NCI-H69 (cell line): ENCODE measurements at places on chromosomes 4 and X.

DNA sequence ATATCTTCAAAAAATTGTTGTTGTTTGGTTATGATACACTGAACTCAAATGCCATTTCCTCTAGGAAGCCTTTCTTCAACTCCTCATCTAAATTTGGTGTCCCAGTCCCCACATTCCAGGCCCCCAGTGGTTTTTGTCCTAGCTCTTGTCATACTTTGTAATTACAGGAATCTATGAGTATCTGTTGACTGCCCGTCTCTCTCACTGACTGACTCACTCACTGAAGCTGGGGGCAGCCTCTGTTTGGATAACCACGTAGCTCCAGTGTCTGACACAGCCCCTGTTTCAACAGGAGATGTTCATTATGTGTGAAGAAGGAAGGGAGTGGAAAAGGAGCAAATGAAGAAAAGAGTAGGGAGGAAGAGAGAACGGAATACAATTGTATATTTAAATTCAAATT lies 284.1 kb upstream of the TENM3 start:
- peak; percentile 67 for DNase-seq

- DNase-seq: peak; percentile 8
Observed at GRCh38 chrX:138191998-138192397, 519.5 kb downstream of the FGF13 start.

DNA sequence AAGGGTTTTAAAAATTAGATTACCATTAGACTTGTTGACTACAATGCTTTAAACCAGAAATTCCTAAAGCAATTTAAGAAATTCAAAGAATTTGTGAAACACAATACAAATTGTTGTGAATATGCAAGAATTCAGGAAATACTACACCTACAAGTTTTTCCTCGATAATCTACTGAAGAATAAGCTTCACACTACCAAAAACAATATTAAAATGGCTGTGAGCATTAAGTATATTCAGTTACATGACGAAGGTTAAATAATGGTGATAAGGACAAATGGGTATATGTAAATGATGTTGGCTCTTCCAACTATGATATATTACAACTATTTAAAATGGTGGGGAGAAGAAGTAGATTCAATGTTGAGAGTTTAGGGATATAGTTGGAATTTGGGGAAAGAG lies 111.1 kb upstream of the HTR2C start:
- no peak for DNase-seq

DNA sequence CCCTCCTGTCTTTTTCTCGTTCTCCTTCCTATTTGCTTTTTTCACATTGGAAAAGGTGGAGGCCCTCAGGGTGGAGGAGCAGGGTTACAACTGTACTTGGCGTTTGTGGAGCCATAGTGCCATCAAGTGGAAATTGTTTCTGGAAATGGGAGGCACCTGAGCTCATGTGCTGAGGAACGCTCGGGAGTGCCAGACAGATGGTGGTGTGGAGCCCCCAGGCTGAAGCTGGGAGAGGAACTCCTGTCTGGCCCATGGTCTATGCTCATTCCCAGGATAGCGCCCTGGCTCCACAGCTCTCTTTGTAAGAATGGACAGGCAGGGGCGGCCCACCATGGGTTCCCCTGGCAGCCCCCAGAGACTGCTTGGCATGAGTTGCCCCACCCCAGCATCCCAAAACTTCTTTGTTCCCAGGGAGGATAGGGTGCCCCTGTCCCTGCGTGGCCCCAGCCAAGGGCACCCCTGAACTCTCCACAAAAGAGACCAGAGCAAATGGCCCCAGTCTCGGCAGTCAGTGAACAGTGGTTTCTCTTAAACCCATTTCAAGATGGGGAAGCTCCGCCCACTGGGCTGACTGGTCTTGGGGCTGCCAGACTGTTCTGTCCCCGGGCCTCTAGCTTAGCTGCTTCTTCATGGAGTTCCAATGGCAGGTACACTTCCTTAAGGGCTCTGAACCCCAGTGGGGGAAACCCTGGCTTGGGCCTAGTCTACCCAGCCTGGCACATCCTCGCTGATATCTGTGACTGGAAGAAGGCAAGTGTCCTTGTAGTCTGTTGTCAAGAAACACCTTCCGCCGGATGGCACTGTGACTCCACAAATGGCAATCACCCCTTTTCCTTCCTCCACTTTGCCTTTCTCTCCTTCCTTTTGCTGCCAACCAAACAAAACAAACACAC lies 70.1 kb downstream of the NBDY start:
- DNase-seq: no peak

DNA sequence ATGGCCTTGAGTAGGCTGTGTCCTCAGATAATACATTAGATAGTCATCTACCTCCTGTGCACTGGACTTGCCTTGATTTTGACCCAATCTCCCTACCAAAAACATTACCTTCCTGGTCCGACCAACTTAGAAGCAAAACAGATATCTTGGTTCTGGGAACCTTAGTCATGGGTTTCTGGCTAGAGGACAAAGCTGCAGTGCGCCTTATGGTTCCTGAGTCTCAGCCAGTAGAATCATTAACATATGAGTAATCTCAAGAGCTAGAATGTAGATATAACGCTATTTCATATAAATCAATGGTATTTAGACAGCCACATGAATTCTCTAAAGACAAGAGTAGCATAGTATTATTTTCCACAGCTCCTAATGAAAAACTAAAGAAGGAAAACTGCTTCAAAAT lies 83.1 kb downstream of the GRIA3 start:
- no peak for DNase-seq

- peak; percentile 92 for DNase-seq
Observed at GRCh38 chr4:25028851-25029250, 1.9 kb downstream of the LGI2 start.

DNA sequence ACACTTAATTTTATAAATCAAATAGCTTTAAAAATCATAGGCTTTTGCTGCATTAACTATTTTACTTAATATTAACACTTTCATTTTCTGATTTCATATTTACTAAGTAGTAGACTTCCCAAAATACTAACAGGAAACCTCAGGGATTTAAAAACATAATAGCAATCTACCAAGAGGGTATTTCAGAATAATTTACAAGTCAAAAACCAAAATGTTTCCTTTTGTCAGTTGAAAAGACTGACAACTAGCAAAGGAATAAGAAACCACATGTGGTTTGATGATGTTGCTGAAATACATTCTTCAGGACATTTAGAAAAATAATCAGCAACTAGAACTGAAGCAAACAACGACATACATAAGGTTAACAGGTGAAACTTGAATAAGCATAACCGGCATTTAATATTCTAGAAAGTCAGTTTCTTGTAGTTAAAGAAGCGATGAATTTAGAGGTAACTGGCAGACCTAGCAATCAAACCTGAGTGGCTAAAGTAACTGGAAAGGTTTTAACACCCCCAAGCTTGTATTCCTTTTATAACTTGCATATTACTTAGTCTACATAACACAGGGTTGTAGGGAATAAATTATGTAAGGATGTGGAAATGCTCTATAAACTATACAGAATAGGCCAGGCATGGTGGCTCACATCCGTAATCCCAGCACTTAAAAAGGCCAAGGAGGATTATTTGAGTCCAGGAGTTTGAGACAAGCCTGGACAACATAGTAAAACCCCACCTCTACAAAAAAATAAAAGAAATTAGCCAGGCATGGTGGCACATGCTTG lies 40.0 kb downstream of the DHX15 start:
- DNase-seq: no peak

GRCh38 chrX:18691431-18691830 lies 16.0 kb upstream of the PPEF1 start:
- DNase-seq: no peak

GRCh38 chr4:2948895-2949781 lies 14.1 kb downstream of the NOP14 start:
- no peak for DNase-seq

GRCh38 chr4:187795737-187796136 lies 199.8 kb upstream of the ZFP42 start:
- DNase-seq: no peak

GRCh38 chr4:64417974-64418373 lies 8.7 kb upstream of the TECRL start:
- peak; percentile 6 for DNase-seq

DNA sequence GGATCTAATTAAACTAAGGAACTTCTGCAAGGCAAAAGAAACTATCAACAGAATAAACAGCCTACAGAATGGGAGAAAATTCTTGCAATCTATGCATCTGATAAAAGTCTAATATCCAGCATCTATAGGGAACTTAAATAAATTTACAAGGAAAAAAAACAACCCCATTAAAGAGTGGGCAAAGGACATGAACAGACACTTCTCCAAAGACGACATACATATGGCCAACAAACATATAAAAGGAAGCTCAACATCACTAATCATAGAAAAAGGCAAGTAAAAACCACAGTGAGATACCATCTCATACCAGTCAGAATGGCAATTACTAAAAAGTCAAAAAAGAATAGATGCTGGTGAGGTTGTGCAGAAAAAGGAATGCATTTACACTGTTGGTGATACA lies 134.8 kb upstream of the PAQR3 start:
- no peak for DNase-seq

- no peak for DNase-seq
Observed at GRCh38 chrX:73683236-73683859, 120.4 kb downstream of the CHIC1 start.

GRCh38 chrX:148271263-148271662 lies 229.2 kb upstream of the AFF2 start:
- DNase-seq: no peak

DNA sequence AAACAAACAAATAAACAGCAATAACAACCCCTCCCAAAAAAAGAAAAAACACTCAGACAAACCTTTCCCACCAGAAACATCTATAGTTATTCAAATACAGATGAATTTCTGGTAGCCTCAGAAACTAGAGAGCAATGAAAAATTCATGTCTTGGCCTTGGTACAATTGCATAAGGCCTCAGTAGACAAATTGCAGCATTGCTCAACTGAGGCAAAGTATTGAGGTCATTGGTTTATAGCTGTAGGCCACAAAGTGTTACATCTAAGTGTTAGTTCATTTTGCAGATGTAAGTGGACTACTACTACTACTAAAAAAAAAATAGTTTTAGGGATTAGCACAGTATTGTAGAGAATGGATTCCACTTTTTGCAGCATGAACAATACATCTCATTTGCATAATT lies 2268.3 kb downstream of the ARAP2 start:
- no peak for DNase-seq

DNA sequence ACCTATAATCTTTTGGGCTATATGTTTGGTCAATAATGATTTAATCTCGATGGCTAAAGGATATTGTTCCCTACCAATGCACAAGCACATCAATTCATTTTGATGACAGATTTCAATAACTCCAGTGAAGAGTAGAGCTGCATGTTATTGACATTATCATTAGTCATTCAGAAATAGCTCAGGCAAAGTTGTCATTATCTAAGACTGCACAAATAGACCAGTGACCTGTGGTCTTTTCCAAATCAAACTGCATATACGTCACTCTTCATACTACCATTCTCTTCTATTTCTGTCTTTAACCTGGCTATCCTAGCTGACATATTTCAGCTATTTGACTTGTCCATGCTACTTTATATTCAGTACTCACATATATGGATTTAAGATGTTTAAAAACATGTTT lies 1050.8 kb downstream of the C4orf33 start:
- peak; percentile 83 for DNase-seq

- no peak for DNase-seq
Observed at GRCh38 chr4:92066485-92066884, 237.3 kb upstream of the GRID2 start.

DNA sequence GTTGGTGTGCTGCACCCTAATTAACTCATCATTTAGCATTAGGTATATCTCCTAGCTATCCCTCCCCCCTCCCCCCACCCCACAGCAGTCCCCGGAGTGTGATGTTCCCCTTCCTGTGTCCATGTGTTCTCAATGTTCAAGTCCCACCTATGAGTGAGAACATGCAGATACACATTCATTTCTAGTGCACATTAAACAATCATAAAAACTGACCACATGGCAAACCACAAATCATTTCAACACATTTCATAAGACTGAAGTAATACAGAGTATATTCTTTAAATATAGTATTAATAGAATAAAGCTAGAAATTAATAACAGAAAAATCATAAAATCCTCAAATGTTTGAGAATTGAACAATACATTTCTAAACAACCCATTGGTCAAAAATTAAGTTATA lies 34.1 kb downstream of the PRKG2 start:
- no peak for DNase-seq

DNA sequence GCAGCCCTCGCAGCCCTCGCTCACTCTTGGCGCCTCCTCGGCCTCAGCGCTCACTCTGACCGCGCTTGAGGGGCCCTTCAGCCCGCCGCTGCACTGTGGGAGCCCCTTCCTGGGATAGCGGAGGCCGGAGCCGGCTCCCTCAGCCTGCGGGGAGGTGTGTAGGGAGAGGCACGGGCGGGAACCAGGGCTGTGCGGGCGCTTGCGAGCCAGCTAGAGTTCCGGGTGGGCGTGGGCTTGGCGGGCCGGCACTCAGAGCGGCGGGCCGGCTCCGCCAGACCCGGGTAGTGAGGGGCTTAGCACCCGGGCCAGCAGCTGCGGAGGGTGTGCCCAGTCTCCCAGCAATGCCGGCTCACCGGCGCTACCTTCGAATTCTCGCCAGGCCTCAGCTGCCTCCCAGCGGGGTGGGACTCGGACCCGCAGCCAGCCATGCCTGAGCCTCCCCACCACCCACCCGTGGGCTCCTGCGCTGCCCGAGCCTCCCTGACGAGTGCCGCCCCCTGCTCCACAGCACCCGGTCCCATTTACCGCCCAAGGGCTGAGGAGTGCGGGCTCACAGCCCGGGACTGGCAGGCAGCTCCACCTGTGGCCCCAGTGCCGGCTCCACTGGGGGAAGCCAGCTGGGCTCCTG lies 1.4 kb upstream of the AADAT start:
- no peak for DNase-seq

- no peak for DNase-seq
Observed at GRCh38 chr4:187814737-187815465, 180.7 kb upstream of the ZFP42 start.

GRCh38 chr4:78645853-78646757 lies 94.5 kb downstream of the ANXA3 start:
- peak; percentile 67 for DNase-seq

GRCh38 chr4:145882604-145883003 lies 56.0 kb downstream of the ZNF827 start:
- DNase-seq: no peak

DNA sequence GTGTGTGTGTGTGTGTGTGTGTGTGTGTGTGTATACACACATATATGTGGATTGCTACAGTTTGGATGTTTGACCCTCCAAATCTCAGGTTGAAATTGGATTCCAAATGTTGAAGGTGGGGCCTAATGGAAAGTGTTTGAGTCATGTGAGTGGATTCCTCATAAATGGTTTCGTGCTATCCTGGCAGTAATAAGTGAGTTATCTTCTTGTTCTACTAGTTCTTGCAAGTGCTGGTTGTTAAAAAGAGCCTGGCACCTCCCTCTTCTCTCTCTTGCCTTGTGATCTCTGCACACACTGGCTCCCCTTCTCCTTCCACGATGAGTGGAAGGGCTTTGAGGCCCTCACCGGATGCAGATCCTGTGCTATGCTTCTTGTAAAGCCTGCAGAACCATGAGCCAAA lies 344.1 kb downstream of the SH2D1A start:
- no peak for DNase-seq
